Mononuclear cell (primary cell): ENCODE measurements at places on chromosomes 11 and 22. TPM values are rescaled to one million over a fixed set of nuclear protein-coding genes. Genes with fewer than 3 reads are reported as not detected.

Gene CSNK2A3
- 1.3 TPM for total RNA-seq

Gene ZC3H7B
- 11.3 TPM for total RNA-seq

Gene MUC2
- not detected for total RNA-seq

Gene TRPC6
- total RNA-seq: 0.63 TPM

Gene CRYBB2
- total RNA-seq: not detected

Gene BTBD18
- not detected for total RNA-seq

Gene OR5A1
- under 0.01 TPM for total RNA-seq

Gene CHST1
- total RNA-seq: not detected

Gene KCNA4
- total RNA-seq: not detected

Gene SLC17A6
- not detected for total RNA-seq

Gene DDI1
- total RNA-seq: not detected
